ENCODE measurements at places on chromosomes 4 and X.

DNA sequence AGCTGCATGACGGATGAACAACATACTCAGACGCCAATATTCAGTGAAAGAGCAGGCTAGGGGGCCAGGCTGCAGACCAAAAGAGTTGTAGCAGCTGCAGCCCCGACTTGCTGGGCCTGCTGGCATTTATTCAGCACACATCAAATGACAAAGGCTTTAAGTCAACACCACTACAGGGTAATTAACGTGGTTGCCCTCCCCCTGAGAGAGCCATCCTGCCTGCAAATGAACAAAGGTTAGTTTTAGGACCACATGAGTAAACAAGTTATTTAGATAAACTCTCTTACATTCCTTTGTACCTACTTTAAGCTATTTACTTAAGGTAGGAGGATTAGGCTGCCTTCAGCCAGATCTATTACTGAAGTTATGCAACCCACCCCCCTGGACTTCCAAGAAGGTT, 1329.1 kb downstream of the PCDH18 start:
- no peak for DNase-seq

GRCh38 chrX:37872303-37872655, 24.9 kb upstream of the DYNLT3 start:
- no peak for DNase-seq

- no peak for DNase-seq
Observed at GRCh38 chr4:89071311-89071710, 14.3 kb upstream of the FAM13A start.

DNA sequence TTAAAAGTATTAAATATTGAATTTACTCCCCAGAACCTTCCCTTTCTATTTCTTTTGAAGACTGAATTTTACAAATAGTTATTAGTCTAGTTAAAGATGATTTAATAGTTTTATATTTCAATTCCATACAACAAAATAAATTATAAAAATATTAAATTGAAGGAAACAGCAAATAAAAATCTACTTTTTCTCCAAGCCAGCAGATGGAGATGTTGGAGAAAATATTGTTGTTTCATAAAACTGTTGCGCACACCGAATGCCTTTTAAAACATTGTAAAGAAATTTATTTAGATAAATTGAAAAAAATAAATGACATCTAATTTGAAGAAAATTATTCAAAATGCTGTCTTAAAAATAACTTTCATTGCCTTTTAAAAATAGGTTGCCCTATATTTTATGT, 5.5 kb downstream of the GRIA2 start:
- no peak for DNase-seq

DNA sequence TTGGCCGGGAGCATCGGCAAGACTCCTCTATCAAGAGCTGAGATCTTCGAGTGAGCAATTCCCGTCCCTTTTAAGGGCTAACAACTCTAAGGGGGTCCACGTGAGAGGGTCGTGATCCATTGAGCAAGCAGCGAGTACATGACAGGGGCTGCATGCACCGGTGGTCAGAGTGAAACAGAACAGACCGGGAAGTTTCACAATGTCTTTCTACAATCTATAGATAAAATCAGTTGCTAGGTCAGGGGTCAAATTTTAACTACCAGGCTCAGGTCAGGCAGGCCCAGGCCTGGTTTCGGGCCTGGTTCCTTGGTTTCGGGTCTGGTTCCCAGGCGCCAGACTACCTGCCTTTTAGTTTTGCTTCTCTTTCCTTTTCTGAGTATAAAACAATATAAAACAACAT, 160.1 kb downstream of the PTCHD1 start:
- no peak for DNase-seq

DNA sequence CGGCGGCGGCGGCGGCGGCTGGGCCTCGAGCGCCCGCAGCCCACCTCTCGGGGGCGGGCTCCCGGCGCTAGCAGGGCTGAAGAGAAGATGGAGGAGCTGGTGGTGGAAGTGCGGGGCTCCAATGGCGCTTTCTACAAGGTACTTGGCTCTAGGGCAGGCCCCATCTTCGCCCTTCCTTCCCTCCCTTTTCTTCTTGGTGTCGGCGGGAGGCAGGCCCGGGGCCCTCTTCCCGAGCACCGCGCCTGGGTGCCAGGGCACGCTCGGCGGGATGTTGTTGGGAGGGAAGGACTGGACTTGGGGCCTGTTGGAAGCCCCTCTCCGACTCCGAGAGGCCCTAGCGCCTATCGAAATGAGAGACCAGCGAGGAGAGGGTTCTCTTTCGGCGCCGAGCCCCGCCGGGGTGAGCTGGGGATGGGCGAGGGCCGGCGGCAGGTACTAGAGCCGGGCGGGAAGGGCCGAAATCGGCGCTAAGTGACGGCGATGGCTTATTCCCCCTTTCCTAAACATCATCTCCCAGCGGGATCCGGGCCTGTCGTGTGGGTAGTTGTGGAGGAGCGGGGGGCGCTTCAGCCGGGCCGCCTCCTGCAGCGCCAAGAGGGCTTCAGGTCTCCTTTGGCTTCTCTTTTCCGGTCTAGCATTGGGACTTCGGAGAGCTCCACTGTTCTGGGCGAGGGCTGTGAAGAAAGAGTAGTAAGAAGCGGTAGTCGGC, 528 bp downstream of the FMR1 start:
- peak; percentile 12 for DNase-seq

DNA sequence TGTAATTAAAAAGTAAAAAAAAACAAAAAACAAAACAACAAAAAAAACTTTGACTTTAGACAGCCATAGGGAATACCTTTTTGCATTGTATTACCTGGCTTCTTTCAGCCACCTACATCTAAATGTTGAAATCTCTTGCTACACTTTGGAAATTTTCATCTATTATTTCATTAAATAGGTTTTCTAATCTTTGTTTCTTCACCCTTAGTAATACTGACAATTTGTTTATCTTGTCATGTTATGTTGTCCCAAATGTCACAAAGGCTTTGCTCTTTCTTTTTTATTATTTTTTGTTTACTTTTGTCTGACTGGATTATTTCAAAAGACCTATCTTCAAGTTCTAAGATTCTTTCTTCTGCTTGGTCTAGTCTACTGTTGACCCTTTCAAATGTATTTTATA, 7.5 kb downstream of the PF4 start:
- DNase-seq = no peak

GRCh38 chr4:181645489-181645888, 597.7 kb upstream of the TENM3 start:
- DNase-seq = no peak

DNA sequence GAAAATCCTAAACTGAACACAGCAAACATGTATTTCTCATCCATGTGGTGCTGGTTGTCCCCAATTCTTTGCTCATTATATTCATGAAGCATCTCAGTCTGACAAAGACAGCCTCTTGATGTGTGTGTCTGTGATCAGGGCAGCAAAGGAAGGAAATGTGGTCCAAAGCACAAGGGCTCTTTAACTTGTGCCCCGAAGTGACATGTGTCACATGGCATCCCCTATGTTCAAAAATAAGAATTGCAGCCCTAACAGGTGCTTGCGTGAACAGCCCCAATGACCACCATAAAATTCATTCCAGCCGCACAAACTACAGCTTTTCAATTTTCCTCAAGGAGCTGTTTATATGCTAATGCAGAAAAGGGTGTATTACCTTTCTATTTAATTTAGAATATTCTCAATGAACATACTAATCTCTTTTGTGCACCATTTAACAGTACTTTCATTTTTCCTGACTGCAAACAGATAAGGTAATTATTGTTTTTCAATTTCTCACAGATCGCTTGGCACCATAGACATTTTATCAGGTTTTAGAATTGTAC, 231.9 kb upstream of the CTSO start:
- no peak for DNase-seq

All from neuronal stem cell (in vitro differentiated cells).